ENCODE measurements at places on chromosomes 12 and 14. TPM values are rescaled to one million over a fixed set of nuclear protein-coding genes. Genes with fewer than 3 reads are reported as not detected.

DNA sequence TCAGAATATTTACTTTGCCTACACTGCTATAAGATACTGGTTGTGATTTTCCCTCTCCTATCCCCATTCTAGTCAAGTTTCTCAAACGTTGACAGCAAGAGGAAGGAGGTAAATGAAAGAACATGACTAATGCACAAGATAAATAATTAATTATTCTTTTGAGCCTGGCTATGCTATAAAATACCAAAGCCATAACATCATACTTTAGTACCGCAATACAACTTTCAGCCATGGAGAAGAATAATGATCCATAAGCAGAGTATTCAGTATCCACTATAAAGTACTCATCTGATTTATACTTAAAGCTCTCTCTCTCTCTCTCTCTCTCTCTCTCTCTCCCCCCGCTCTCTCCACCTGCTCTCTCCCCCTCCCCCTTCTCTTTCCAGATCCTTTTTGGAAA lies 41.3 kb downstream of the TDG start:
- DNase-seq = no peak

Gene DCD
- polyA plus RNA-seq = not detected

GRCh38 chr12:25469368-25469767 lies 83.7 kb downstream of the LMNTD1 start:
- no peak for DNase-seq

DNA sequence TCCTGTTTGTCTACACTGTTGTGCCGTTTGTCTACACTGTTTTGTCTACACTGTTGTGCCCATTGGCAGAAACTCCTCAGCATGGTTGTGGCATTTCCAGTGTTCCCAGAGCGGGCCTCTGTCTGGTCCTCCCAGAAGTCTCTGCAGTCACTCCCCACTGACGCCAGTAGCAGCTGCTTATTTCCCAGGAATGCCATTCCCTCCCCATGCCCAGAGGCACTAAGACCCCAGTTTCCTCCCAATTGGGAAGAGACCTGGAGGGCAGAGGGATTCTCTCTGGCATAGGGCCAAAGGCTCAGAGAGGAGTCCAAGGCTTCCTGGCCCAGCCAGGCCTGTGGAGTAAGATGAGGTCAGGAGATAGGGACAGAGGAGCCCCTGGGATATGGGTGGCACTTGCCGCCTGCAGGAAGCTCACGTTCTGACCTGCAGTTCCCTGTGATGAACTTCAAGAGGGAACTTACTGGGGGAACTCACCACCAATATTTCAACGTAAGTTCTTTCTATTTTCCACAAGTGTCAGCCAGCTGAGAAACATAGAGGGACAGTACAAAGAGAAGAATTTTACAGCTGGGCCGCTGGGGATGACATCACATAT lies 69.1 kb downstream of the TNFAIP2 start:
- no peak for DNase-seq

Gene LETMD1
- 77.7 TPM for polyA plus RNA-seq

Gene MSI1
- 3.8 TPM for polyA plus RNA-seq

Gene A2ML1
- 0.48 TPM for polyA plus RNA-seq

Gene AHNAK2
- polyA plus RNA-seq = 6.4 TPM

- no peak for DNase-seq
Observed at GRCh38 chr14:73794146-73794545, 57.5 kb upstream of the PTGR2 start.

Gene LIN7A
- polyA plus RNA-seq = not detected

Gene GALNT16
- polyA plus RNA-seq = 29.0 TPM

GRCh38 chr12:42686514-42687172 lies 97.1 kb upstream of the PRICKLE1 start:
- no peak for DNase-seq

DNA sequence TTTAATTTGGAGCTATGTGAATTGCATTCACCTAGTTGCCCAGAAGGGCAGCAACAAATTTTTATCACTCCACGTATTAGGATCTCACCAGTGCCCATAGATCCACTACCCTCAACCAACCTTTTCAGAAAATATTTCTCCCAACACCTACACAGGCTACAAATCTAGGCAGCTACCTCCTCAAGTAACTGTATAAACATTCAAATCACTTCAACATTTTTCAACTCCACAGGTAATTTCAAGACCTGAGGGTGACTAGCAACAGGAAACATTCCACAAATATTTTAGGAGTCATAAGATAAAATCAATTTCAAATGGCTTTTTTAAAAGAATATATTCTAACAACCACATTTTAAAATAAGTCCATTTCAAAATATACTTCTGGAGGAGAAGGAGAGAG lies 12.9 kb downstream of the PHLDA1 start:
- DNase-seq = no peak

DNA sequence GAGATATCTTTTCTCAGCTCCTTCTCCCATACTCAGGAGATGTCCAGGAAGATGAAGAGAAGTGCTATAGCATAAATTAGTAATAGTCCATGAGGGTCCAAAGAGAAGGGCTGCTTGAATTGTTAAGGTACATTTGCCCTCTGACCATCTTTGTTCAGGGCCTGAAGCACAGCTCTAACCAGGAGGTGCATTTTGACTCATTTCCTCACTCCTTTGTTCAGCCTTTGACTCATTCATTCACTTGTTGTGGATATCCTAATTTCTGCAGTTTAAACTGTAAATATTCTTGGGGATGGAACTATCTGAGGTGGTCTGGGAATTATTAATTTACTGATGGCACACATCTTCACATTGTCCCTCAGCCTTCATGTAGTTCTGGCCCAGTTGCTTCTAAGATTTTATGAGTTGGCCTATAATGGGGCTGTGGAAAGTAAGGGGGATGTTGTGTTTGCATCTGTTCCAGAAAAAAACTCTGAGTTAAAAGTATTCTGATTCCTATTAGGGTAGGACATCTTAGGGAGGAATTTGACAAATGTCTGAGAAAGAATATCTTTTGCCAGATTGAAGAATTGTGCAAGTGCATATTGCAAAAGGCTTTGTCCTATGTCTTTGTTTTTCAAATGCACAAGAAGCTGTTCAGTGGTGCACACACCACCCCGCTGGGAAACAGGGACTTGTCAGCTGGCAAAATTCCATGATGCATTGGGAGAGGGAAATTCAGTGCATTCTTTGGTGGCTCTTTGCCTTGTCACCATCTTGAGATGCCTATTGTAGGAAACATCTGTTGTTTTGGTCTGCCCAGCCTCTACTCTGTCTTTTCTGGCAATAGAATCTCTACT lies 22.1 kb downstream of the SMOC1 start:
- DNase-seq = no peak

- DNase-seq = no peak
Observed at GRCh38 chr14:33568935-33569579, 381.8 kb downstream of the EGLN3 start.

Gene BRMS1L
- 25.4 TPM for polyA plus RNA-seq

Gene RFX4
- not detected for polyA plus RNA-seq

GRCh38 chr14:100536721-100537445 lies 50.3 kb downstream of the BEGAIN start:
- no peak for DNase-seq

DNA sequence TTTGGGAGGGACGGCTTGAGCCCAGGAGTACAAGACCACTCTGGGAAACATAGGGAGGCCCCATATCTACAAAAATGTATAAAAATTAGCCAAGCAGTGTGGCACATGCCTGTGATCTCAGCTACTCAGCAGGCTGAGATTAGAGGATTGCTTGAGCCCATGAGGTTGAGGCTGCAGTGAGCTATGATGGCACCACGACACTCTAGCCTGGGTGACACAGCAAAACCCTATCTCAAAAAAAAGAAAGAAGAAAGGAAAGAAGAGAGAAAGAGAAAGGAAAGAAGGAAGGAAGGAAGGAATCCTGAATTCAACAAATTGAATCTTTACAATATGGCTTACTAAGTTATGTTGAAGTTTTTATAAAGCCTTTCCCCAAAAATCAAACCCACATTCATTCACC lies 2.1 kb downstream of the KIF21A start:
- no peak for DNase-seq

DNA sequence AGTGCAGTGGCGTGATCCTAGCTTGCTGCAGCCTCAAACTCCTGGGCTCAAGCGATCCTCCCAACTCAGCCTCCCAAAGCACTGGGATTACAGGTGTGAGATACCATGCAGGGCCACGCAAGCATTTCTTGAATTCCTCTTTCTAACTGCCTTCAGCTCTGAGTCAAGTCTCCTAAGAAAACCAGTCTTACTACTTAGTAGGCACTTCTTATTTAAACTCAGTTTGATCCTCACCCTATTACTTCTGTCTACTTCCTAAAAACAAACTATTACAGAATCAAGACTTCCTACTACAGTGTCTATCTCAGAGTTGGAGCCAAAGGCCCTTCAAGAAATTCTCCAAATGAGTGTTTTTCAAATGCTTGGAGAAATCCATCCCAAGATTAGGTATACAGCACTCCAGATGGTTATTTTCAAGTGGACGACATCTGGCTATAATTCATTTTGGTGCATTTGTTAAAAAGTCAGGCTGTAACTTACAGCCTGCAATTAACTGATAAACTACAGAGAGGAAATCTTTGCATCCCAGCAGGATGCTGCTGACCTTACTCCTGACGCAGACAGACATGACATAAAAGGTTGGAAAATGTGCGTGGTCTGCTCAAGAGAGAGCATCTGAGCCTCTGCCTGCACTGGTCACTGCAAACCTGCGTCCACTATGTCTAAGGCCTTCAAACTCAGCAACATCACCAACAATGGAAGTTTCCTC lies 34.7 kb downstream of the SSH1 start:
- no peak for DNase-seq

DNA sequence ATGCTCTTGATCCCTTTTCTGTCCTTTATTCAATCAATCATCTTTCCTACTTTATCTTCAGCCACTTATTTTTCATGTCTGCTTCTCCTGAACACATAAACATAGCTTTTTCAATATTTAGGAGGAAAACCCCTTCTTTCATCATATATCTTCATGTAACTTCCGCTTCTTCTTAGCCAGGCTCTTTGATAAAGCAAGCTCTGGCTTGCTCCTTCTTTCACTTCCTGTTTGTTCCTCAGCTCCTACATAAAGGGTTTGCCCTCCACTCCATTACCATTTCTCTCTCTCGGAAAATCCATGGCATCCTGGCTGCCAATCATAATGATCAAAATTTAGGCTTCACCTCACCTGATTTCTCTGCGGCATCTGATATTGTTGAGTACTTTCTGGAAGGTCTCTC lies 33.7 kb upstream of the HELB start:
- DNase-seq = no peak

- no peak for DNase-seq
Observed at GRCh38 chr14:81164167-81164774, 56.5 kb downstream of the GTF2A1 start.

DNA sequence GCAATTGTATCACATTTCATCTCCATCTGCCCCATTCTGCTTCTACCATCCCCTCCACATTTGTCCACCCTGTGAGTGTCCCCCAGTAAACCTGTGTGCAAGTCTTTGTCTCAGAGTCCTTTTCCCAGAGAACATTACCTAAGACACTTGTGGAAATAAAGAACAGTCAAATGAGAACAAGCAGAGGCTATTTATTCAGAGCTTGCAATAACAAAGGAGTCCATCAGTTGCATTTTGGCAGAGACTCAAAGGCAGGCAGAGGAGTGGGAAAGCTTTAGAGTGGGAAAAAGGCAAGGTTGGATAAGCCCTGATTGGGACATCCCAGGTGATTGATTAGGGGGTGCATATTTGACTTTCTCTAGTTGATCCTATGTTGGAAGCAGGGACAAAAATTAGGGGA lies 18.2 kb upstream of the PPFIBP1 start:
- no peak for DNase-seq

GRCh38 chr12:57745485-57745881 lies 644 bp downstream of the TSPAN31 start:
- DNase-seq = no peak

Gene CCDC196
- not detected for polyA plus RNA-seq

Gene USP44
- polyA plus RNA-seq = not detected

DNA sequence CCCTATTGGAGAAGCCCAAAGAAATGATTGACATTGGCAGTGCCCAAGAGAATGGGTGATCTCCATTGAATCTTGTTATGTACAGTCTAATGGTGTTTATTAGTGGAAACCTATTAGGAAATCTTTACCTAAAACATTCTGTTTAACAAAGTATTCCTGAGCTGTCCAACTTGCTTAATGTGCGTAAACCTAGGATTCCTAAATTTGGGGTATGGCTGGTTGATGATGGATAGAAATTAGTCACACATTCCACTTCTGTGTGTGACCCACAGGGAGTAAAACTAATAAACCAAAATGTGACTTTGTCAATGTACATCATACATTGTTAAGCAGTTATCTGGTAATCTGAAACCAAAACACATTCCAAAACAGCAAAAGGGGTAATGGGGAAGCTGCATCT lies 761.3 kb downstream of the FSCB start:
- DNase-seq = no peak

Gene HSPA2
- polyA plus RNA-seq = 6.9 TPM

GRCh38 chr12:20096430-20096829 lies 271.9 kb upstream of the PDE3A start:
- DNase-seq = no peak

DNA sequence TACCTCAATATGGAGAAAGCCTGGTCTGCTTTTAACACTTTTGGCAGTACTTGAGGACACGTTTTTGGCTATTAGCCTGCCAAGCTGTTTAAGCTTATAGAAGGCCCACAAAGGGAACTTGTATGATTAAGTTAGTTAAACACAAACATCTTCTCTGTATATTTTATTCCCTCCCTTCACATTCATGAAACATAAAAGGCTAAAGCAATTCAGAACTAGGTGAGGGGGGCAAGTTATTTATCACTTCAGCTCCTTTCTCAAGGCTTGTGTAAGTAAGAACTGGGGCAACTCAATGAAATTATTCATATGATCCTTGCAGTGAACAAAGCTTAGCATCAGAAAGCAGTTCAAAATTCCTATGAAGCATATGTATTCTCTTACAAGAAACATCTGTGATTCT lies 7.5 kb downstream of the PRICKLE1 start:
- DNase-seq = peak; percentile 87

GRCh38 chr14:101062601-101063000 lies 159.1 kb upstream of the RTL1 start:
- no peak for DNase-seq

DNA sequence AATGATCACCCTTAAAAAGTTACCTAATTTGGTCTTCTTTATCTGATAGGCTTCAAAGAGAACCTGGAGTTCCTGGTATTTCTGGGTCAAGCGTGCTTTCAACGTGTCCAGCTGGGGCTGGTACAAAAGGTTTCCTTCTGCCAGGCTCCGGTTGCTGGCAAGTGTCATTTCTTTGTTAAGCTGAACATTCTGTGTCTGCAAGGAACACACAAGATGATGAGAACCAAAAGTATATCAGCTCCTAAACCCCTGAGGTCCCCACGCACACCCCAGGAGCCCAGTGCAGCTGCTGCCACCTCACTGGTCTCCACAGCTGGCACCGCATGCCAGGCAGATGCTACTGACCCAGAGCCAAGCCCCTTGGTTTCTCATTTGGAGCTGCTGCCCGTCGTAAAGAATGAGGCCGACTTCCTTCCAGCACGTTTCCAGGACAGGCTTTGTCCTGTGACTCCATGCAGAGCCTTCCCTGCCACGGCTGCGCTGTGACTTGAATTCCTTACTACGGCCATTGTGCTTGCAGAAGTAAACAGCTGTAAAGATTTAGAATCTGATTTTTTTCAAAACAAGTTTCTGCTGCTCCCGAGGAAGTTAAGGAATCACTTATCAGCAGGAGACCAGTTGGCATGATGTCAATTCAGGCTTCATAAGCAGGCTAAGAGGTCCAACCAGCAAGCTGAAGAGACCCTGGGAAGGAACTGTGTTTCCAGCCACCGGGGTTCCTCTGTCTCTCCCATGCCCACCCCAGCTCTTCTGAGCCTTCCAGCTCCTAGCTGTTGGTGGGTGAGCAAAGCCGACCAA lies 24.9 kb downstream of the VPS37B start:
- no peak for DNase-seq
